ENCODE measurements at places on chromosomes 5 and 9.

GRCh38 chr9:96009690-96010472 lies 134.4 kb downstream of the ERCC6L2 start:
- DNase-seq, result no peak

DNA sequence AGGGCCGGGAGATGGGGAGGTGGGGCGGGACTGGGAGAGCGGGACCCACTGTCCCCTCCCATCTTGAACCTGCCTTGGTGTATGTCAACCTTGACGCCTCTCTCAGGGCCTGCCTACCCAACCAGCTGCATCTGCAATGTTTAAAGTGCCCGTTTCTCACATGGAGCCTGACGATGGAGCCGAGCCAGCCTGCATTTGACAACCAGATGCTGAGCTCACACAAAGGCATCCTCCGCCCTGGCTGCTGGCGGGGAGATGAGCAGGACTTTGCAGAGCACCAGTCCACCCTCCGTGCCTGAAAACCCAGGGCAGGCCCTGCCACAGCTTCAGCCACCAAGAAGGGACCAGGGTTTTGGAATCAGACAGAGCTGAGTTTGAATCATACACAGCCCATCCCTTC lies 141.1 kb upstream of the SMIM23 start:
- peak; percentile 28 for DNase-seq

- DNase-seq, result no peak
Observed at GRCh38 chr5:50653946-50654345, 12.5 kb upstream of the PARP8 start.

GRCh38 chr5:139140591-139141071 lies 57.5 kb downstream of the SIL1 start:
- DNase-seq, result no peak

- DNase-seq, result no peak
Observed at GRCh38 chr9:127803507-127804352, 1.0 kb downstream of the FPGS start.

- no peak for DNase-seq
Observed at GRCh38 chr5:94469894-94470329, 148.5 kb downstream of the KIAA0825 start.

DNA sequence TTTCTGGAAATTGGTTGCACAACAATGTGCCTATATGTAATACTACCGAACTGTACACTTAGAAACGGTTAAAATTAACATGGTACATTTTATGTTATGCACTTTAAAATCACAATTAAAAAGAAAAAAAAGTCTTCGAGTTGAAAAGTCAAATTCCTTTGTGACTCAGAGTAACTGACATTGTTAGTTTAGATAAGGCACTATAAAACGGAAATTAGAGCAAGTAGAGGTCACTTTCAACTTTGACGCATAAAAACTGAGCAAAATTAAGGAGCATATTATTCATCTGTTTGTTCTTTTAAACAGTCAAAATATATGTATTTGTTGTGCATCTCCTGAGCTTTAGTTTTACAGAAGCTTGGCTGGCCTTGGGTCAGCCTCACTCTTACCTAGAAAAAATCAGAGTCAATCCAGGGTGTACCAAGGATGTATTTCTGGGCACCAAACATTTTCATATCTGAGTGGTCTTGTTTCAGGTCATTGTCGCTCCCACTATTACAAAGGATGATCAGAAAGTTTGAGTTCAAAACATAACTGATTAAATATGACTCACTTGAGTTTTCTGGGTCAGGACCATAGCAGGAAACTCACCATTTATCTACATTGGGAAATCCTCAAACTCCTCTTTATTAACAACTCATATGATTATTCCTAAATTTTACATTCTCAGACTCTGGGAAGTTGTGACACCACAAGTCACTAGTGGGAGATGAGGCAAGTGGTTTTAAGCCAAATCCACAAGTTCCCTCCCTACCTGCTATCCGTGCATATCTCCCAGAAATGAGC lies 160.6 kb downstream of the CCDC192 start:
- no peak for DNase-seq

DNA sequence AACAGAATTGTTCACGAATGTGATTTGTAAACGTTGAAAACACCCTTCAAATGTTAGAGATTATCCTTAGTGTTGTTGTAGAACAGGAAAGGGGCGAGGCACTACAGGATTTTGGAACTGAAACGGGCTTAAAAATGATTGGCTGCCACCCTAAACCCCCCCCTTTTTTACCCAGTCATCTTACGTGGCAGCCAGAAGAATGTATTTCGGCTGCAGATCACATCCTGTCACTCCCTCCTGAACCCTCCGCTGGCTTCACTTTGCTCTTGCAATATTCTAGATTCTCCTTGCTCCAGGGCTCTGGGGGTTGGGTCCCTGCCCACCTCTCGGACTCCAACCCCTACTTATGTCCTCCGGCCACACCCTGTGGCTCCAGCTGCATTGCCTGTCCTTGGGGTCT lies 13.9 kb upstream of the UNC5A start:
- DNase-seq, result no peak

- DNase-seq, result no peak
Observed at GRCh38 chr9:24036459-24036858, 210.4 kb upstream of the ELAVL2 start.

- DNase-seq, result no peak
Observed at GRCh38 chr5:61177716-61178115, 15.4 kb upstream of the SMIM15 start.

GRCh38 chr9:121562301-121562700 lies 62.7 kb upstream of the GGTA1 start:
- no peak for DNase-seq

DNA sequence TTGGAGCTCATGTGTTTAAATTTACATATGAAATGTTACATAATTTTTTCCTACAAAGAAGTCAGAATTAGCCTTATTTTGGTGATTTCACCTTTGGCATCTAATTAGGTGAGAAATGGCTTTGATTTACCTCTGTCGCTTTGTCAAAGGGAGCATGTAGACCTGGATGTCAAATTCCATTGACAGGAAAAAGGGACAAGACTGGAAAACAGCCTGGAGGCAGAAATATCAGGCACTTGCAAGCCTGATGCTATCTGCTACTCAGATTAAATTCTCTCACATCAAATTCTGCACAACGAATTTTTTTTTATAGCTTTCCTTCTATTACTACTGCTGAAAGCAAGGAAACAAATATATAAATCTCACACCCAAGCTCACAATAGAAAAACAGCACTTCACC lies 54.1 kb upstream of the CTNND2 start:
- DNase-seq, result no peak

GRCh38 chr5:72244862-72245371 lies 75.1 kb downstream of the MRPS27 start:
- no peak for DNase-seq

DNA sequence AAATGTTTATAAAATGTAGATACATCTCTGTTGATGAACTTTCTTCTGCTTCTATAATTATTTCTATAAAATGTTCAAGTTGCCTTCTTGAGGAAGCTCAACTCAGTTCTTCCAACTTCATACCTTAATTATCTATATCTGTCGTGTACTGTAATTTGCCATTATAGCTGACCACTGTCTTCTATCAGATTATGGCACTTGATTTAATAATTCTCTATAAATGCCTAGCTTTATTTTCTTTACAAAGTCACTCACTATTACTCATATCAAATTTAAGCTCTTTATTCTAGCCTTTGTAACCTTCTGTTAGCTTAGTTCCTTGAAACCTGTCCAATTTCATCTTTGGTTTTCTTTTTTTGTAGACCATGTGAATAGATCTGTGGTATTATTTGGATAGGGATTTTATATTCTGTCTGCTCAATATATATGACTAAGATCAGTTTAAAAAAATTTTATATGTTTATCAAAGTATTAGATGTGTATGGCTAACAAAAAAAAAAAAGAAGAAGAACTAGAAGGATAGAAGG lies 39.5 kb downstream of the SMC5 start:
- no peak for DNase-seq

GRCh38 chr5:100270023-100270771 lies 265.0 kb upstream of the FAM174A start:
- DNase-seq, result no peak

GRCh38 chr9:33250458-33250995 lies 10.6 kb downstream of the SPINK4 start:
- no peak for DNase-seq

DNA sequence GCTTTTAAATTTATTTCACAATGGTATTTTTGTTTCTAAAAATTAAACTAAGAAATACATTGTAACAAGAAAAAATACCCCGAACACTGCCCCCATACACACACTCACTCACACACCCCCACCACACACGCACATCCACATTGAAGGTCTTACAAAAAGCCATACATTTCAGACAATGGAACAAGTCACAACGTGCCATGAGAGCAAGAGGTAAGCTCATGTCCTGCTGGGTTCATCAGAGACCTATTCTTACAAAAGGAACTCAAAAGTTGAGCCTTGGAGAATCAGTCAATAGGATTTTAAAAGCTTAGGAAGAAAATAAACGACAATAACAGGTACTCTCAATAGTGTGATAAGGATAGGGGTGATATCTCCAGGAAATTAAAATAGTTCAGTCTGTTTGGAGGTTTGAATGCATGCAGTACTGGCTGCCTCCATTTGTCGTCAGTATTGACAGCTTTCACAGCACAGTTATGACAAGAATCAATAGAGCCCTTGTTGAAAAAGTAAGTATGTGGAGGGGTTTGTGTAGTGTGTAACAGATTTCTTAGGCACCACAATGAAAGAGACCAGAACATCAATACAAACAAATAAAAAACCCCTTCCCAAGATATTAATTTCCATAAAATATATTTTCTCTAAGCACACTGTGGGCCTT lies 1826.2 kb upstream of the CDH6 start:
- DNase-seq, result no peak

GRCh38 chr5:137665678-137666460 lies 70.0 kb downstream of the KLHL3 start:
- DNase-seq, result no peak

DNA sequence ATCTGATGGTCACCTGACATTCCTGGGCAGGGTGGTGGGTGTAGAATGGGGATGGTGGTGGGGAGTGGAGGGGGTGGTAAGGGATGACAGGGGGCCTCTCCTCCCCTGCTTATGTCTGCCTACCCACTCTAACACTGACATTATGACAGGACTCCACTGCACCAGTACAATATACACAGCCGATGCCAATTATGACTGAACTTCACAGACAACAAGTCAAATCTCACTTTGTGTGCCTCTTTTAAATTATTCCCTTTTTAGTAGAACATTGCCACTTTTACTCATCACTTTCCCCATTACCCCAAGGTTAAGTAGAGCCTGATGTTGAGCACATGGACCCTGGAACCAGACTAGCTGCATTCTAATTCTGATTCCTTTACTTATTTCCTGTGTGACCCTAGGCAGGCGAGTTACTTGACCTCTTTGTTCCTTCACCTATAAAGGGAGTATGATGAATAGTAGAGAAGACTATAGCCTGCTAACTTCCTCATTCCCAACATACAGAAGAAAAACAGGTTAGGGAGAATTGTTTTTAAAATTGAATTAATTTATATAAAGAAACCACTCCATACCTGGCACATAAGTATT lies 464.7 kb downstream of the DMRT2 start:
- no peak for DNase-seq

- DNase-seq, result peak; percentile 5
Observed at GRCh38 chr5:132067451-132067850, 6.1 kb upstream of the CSF2 start.

GRCh38 chr5:171795381-171795780 lies 9.8 kb downstream of the SMIM23 start:
- no peak for DNase-seq

- DNase-seq, result no peak
Observed at GRCh38 chr9:28976684-28977083, 1403.4 kb upstream of the C9orf72 start.

- no peak for DNase-seq
Observed at GRCh38 chr5:123033157-123033671, 3.3 kb downstream of the PPIC start.

- no peak for DNase-seq
Observed at GRCh38 chr5:96868603-96869371, 7.5 kb upstream of the ERAP2 start.

- no peak for DNase-seq
Observed at GRCh38 chr9:81682797-81683196, 6.5 kb downstream of the TLE1 start.

DNA sequence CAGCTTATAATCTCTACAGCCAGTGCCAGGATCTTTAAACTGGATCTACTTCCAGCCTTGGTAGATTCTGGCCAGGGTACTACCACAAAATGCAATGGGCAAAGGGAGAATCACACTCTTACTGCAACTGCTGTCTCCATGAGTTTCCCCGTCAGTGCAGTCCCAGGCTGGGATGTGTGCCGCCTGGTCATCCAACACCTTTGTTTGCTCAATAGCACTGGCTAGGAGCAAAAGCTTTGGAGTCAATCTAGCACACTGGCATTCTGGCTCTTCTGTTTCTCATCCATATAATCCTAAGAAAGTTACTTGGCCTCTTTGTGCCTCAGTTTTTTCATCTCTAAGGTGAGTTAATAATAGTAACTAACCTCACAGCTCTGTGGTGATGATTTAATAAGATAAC lies 96.9 kb downstream of the FBN2 start:
- no peak for DNase-seq

DNA sequence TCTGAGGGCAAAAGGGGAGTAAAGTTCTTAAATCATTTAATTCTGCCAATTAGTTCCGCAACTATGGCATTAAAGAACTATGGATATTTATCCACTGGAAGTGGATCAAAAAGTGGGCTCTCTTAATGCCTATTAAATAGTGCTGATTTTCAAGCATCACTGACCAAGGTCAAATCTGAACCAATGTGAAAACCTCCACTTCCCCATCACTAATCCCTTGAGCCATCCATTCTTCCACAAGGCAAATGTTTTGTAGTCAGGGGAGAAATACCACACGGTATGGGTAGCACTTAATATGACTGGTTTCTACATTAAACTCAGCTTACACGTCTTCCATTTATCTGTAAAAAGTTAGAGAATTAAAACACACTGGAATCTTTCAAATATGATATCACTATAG lies 57.6 kb downstream of the MLLT3 start:
- no peak for DNase-seq

DNA sequence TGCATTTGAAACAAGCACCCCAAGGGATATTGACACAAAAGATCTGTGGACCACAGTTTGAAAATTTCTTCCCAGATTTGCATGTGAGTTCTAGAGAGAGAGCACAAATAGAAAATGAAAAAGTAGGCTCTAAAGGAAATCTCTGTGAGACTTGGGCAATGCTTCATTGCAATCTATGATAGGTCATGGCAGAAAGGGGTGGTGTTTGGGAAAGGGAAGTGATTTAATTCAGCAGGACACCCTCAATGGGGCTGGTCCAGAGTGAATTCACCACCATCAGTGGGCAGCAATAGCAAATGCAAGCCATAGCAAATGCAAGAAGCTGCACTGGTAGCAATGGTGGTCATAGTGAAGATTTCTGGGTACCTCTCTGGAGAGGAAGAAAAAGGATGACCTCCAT lies 58.1 kb downstream of the ANKRD55 start:
- DNase-seq, result no peak
